Activated T-cell treated with anti-CD3 and anti-CD28 coated beads for 48 hours (primary cell): ENCODE measurements at places on chromosomes 11 and 22.

GRCh38 chr11:102267609-102268008 is 49.7 kb upstream of the BIRC3 start:
- no peak for DNase-seq

DNA sequence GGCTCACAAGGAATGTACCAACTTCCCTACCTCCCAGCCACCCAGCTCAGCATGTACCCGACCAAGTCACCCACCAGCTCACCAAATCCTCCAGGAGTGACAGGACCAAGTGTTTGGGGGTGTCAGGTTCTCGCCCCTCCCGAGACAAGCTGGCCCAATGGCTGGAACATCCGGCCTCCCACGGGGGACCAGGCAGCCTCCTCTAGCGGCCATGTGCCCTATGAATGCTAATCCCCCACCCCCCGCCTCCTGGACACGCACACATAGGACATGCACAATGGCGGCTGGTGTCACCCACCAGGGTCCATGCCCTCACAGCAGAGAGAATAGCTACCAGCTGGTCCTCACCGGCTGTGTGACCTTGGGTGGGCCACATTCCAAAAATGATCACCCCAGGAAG is 151.0 kb downstream of the MN1 start:
- DNase-seq, result no peak

- no peak for DNase-seq
Observed at GRCh38 chr11:44709281-44709562, 17.5 kb upstream of the TSPAN18 start.

GRCh38 chr11:112617977-112618826 is 343.0 kb upstream of the NCAM1 start:
- no peak for DNase-seq

DNA sequence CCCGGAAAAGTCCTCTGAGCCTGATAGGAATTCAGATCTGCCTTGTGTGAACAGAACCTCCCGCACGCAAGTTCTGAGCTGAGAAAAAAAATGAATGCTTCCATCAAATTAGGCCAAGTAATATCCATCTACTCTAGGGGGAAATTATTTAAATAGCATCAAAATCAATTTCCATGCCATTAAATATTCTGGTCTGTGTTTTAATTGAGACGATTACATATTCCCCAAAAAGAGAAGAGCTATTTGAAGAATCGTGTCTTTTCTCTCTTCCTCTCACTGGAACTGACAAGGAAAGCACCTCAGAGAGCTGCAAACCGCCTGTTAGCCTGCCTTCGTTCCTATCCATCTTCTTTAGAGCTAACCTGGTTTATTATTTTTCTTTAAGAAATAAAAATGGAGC is 96.0 kb downstream of the SEZ6L start:
- DNase-seq, result no peak

DNA sequence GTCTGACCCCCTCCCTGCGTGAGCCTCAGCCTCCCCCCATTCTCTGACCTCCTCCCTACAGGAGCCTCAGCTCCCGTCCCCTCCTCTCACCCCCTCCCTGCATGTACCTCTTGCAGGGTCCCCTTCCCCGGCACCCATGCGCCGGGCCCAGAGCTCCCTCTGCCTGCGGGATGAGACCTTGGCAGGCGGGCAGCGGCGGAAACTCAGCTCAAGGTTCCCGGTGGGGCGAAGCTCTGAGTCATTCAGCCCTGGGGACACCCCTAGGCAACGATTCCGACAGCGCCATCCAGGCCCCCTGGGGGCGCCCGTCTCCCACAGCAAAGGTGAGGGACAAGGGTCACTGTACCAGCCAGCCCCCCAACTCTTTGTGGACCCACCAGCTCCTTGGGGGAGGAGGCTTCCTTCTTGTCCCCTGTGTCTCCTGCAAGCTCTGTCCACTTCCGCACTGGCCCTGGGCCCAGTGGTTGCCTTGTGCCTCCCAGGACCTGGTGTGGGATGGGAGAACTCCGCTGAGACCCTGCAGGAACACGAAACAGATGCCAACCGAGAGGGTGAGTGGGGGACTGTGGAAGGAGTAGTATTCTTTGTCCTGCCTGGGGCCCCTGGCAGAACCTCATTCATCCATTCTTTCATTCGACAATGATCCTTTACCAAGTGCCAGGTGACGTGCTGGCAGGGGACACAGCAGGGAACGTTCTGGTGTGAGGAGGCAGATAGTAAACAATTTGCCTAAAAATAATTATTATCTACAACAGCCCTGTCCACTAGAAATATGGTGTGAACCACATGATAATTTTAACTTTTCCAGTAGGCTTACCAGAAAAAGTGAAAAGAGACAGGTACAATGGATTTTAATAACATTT is 3.7 kb upstream of the RPS6KA4 start:
- peak; percentile 55 for DNase-seq

DNA sequence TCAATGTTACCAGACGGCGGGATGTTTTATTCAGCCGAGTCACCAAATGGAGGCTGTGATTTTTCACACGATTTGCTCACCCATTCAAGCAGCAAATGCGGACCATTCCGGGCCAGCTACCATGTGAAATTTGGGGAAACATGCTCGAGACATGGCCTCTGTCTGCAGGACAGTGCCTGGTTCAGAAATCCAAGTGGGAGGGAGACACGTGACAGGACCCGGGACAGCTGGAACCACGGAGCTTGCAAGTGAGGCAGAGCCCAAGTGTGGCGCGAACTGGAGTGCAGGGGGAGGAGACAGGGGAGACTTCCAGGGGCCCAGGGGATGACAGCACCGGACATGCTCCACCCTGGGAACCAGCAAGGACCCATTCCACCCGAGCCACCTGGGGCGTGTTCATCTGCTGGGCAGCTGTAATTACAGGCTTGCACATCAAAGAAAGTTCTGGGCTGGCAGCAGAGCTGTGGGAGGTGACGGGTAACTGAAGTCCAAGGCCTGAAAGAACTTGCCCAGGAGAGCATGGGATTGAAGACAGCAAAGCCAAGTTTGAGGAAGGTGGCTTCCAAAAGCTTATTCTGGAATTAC is 16.5 kb downstream of the CERK start:
- no peak for DNase-seq

- no peak for DNase-seq
Observed at GRCh38 chr22:49973018-49973961, 12.7 kb downstream of the PIM3 start.

- no peak for DNase-seq
Observed at GRCh38 chr11:69390561-69390960, 90.9 kb upstream of the LINC01488 start.

- DNase-seq, result no peak
Observed at GRCh38 chr22:25282671-25283561, 63.5 kb downstream of the CRYBB2 start.

DNA sequence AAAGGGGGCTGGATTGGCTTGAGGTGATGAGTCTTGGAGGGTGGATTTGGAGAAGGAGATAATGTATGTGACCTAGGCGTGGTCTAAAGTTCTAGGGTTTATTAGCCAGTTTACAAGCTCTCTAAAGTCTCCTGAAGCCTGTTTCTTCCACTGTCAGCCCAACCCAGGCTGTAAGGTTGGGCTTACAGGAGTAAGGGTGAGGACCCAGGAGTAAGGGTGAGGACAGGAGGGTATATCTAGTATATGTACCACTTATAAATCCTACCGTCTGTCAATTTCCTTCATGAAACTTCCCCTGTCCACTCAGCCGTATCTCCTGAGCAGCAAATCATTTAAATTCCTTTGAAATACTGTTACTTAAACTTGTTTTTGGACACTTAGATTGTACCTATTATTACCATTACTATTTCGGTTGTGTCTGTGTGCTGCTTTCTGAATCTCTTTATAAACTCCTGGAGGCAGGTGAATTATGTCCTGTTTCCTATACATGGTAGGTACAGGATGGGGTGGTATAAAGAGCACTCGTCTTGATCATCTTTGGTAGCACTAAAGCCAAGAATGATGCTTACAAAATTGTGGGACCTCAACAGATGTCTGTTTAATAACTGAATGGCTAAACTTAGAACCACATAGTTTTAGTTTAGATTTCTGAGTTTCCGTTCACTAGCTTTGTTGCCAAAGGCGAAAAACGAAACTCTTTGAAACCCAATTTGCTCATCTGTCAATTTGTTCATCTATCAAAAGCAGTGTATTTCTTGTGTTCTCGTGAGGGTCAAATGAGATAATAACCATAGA is 192.0 kb downstream of the GRIK4 start:
- DNase-seq, result no peak

DNA sequence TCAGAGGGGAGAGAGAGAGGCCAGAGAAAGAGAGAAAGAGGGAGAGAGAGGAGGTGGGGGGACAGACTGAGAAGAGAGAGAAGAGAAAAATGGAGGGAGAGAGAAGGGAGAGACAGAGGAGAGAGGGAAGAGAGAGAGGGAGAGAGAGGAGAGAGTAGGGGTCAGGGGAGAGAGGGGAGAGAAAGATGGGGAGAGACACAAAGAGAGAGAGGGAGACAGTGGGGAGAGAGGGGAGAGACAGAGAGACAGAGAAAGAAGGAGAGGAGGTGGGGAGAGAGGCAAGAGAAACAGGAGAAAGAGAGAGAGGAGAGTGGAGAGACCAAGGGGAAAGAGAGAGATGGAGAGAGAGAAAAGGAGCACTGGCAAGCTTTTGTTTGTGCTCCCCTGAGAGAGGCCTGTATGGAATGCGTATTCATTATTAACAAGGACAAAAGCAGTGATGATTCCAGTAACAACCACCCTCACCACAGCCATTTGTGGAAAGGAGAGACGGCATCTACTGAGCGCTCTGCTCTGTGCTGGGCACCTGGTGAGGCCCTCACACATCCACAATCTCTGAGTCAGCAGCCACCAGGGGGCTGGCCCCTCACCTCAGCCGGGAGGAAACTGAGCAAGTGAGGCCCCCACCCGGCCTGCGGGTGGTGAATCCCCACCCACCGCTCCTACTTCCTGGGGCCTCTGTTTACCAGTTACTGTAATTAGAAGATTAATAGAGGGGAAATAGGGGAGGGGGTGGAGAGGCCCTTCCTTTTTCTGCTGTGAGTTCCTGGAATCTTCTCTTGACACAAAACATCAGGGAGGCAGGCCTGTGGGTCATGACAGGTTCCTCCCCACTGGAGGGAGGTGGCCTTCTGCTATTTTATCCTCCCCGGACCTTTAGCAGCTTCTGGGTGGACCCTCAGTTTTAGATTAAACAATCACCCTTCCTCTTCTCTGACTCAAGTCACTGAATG is 14.6 kb upstream of the MIAT start:
- DNase-seq, result peak; percentile 79

GRCh38 chr11:46948378-46949131 is 12.0 kb downstream of the CSTPP1 start:
- no peak for DNase-seq

DNA sequence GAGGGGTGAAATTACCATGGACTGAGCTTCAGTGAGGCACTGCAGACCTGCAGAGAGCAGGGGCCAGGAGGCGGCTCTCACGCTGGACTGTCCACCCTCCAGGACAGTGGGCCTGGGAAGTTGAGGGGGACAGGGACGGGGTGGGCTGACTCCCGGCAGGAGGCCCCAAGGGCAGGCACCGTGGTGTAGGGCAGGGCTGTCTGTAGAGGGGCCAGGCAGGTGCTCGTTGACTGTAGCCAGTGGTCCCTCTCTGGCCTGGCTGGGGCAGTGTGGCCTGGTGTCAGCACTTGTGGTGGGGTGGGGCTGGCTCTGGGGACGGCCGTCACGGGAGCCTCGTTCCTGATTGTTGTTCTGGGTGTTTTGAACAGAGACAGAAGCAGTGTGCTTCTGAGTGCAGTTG is 46.4 kb downstream of the MUC6 start:
- DNase-seq, result no peak

DNA sequence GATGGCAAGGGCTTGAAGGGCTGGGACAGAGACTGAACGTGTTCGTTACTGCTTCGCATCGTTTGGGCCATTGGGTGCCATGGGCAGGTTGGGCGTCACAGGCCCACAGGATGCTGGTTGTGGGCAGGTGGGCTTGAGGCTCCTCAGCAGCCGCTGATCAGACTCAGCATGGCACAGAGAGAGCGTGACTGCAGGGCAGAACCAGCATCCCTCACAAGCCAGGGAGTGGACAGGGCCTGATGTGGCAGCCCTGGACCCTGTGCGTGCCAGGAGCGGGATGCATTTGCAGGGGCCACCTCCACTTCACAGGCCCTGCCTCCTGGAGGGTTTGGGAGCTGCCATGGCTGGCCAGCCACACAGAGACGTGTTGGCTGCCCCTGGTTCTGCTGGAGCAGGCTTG is 1228.3 kb downstream of the BRD1 start:
- no peak for DNase-seq
